GM20000 (cell line): ENCODE measurements at places on chromosomes 7 and 10.

GRCh38 chr10:129404091-129404490 lies 63.0 kb upstream of the MGMT start:
- DNase-seq, result no peak

DNA sequence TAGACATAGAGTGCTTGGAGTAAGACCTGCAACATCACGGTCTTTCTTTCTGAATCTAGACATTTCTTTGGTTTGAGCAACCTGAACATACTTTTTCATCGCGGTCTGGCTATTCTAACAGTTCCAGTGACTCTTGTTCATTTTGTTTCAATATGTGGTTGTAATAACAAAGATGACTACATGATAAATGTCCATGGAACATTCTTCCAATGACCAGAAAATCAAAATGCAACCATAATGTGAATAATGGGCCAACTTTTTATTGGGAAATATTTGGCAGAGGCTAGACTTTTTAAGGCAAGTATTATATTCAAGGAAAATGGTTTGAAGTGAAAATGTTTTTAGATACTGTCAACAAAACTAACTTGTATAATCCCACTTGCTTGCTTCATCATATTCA lies 282.5 kb downstream of the INHBA start:
- DNase-seq, result no peak

DNA sequence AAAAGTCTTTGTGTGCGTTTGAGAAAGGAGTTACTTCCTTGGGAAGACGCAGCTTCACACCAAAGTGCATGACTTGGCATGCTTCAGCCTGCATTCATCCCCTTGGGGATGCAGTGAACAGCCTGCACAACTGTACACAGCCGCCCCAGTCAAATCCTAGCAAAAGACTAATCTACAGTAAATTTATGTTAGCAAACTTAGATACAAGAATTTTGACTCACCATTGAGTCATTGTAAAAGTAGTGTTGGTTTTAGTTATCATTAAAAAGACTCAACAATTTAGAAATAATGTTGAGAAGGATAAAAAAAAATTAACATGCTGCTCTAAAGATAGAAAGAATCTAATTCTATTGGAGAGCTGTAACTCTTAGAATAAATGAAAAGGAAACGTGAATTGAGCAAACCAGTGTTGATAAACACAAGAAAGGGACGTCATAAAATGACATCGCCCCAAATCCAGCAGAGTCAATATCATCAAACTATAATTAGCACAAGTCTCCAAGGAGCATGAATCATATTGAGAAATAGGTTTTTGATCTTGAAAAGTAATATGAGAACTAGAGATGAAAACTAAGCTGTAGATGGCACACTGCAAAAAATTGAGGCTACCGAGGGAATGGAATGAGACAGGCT lies 11.9 kb upstream of the OPTN start:
- no peak for DNase-seq

DNA sequence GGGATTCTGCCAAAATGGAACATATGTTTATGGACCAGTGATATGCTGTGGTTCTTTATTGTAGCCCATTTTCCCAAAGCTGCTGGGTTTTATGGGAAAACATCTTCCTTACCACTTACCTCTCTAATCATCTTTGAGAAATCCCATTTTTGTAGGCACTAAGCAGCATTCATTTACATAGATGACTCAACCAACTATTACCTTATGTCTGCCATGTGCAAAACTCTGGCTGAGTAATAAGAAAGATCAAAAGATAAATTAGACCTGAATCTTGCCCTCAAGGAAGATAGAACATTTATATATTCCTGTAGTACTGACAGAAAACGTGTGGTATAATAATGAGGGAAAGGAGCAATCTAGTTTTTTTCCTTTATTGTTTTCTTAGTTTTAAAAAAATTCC lies 24.3 kb downstream of the CBLL1 start:
- no peak for DNase-seq

- no peak for DNase-seq
These were observed 85.0 kb downstream of the TRRAP start for GRCh38 chr7:98963305-98963704.

- DNase-seq, result no peak
These were observed 30.5 kb downstream of the JAKMIP3 start for GRCh38 chr10:132096223-132096622.

DNA sequence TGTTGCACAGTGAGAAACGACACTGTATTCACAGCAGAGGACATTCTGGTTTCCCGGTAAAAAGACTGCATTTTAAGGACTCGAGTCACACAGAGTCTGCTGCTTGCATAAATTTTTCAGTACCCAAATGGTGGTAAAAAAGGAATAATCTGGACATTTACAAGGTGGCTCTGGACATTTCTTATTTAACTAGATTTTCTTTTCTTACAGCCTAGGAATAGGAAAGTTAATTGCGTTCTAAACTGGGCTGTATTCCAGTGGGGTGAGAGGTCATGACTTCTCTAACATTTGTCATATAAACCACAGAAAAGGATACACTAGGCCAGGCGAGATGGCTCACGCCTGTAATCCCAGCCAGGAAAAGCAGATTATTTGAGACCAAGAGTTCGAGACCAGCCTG lies 237.5 kb upstream of the KLF6 start:
- DNase-seq, result no peak

DNA sequence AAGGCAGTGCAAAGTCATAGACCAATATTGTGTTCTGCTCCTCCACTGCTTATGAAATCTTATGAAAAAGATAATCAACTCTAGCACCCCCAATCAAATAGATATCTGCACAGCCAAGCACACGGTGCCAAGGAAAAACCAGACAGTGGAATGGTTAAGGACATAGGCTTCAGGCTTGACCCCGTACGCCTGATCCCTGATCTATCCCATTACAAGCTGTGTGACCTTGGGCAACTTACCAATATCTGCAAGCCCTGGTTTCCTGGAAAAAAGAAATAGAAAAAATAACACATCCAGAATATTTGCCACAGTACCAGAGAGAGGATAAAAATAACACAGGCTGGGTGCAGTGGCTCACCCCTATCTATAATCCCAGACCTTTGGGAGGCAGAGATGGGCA lies 56.9 kb downstream of the GRB10 start:
- DNase-seq, result no peak

DNA sequence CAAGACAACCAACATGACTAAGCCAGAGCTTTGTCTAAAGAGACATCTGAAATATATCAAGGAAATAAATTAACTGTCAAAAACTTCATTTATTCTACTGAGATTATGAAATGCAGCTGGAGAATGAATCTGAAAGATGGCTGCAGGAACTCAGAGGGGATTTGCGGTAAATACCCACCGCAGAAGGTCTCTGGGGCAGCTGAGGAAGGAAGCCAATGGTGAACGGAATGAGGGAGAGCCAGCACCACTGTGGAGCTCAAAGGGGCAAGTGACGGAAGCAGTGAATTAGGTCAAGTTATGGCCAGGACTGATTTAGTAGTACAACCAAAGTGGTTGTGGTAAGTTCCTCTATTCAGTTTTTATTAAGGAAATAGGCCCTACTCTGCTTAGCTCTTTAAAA lies 215.3 kb upstream of the GLI3 start:
- no peak for DNase-seq

- no peak for DNase-seq
These were observed 373.5 kb upstream of the CELF2 start for GRCh38 chr10:10644008-10644646.
